ENCODE measurements at places on chromosomes 2 and 18.
A peak's percentile ranks its signal among the peaks of the same experiment; 100 is the strongest.

GRCh38 chr2:58671675-58672074 is 430.6 kb upstream of the FANCL start:
- no peak for DNase-seq

DNA sequence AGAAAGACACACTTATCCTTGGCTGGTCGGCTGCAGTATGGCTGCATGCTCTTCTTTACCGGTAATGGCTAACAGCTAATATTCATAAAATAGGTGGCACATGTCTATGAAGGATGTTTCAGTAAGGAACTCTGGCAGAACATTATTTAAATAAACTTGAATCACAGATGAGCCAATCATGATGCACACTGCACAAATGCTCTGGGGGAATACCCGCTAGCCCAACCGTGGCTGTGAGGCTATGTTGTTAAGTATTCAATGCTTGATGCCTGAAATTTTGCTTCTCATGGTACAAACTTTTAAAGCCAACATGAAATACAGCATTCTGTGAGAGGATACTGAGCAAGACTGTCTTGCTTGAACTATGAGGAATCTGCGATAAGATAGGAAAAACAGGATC is 505.8 kb downstream of the ZEB2 start:
- peak; percentile 53 for DNase-seq

- DNase-seq = no peak
Measured at GRCh38 chr2:2234398-2235195, 96.5 kb downstream of the MYT1L start.

- DNase-seq = no peak
Measured at GRCh38 chr2:214574084-214574781, 163.4 kb downstream of the VWC2L start.

Data from IMR-90 (cell line).